Activated naive CD8-positive, alpha-beta T cell treated with anti-CD3 and anti-CD28 coated beads for 36 hours (primary cell): ENCODE measurements at places on chromosomes 5 and 9. TPM values are rescaled to one million over a fixed set of nuclear protein-coding genes. Genes with fewer than 3 reads are reported as not detected.

DNA sequence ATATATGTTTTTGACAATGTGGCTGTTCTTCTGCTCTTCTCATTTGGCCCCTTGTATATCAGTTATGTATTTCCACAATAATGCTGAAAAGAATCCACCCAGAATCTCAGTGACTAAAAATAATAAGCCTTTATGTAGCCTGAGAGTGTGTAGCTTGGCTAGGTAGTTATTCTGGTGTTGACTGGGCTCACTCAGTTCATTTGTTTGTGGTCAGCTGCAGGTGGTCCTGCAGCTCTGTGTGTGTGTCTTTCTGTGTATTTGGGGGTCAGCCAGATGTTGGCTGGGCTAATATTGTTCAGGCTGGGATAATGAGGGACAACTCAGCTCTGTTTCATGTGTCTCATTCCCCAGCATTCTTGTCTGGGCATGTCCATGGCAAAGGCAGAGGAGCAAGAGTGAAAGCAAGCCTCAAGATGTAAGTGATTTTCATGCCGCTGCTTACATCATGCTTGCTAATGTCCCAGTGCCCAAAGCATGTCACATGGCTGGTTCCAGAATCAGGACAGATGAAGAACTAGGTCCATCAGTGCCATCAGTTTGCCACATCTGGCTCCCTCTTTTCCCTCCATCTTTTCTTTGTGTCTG lies 162.8 kb downstream of the KCTD16 start:
- no peak for DNase-seq

DNA sequence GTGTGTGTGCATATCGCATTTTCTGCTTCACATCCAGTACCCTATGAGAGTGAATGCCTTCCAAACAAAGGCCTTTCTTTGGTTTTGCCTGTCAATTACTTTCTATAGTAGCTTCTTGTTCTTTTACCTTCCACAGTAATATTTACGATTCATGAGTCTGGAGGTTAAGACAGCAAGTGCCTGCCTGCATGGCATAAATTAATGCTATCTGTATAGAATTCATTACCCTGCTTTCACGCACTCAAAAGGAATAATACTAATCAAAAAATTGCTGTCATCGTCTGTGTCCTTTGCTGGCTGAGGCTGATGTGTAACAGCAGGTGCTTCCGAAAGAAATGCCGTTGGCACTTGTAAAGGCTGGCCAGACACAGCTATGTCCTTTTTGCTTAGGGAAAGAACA lies 1304.4 kb upstream of the CDH6 start:
- no peak for DNase-seq

DNA sequence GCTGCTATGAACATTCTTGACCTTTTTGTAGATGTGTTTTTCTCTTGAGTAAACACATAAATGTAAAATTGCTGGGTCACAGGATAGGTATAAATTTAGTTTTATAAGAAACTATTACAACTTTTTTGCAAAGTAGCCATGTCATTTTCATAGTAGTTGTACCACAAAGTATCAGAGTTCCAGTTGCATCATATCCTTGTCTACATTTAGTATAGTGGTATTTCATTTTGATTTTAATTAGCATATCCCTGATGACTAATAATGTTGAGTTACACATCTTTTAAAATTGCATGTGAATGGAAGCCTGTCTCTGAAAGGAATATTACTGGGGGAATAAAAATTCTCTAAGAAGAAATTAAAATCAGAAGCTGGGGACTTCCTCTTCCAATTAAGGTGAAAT lies 85.4 kb downstream of the TMEM161B start:
- no peak for DNase-seq

DNA sequence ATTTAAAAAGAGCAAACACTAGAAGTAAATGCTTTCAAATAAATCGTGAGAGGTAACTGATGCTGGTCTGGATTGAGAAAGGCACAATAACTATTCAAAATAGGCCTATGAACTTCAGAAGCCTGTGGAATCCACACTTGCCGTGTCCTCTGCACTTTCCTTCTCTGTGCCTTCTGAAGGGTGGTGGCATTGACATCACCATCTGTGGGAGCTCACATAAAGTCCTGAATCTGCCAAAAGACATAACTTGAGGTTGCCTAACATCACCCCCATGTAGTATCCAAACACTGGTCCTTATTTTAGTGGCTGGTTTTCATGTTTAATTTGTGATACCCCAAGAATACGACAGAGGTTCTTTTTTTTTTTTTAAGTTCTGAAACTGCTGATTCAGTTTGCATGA lies 59.8 kb downstream of the IRF1 start:
- DNase-seq: no peak

GRCh38 chr9:68933434-68934328 lies 80.2 kb downstream of the PRKACG start:
- no peak for DNase-seq

- no peak for DNase-seq
Observed at GRCh38 chr9:13898957-13899356, 415.0 kb downstream of the NFIB start.

GRCh38 chr5:65982635-65983034 lies 56.3 kb downstream of the ERBIN start:
- no peak for DNase-seq

GRCh38 chr5:88842784-88843183 lies 40.2 kb downstream of the MEF2C start:
- no peak for DNase-seq

DNA sequence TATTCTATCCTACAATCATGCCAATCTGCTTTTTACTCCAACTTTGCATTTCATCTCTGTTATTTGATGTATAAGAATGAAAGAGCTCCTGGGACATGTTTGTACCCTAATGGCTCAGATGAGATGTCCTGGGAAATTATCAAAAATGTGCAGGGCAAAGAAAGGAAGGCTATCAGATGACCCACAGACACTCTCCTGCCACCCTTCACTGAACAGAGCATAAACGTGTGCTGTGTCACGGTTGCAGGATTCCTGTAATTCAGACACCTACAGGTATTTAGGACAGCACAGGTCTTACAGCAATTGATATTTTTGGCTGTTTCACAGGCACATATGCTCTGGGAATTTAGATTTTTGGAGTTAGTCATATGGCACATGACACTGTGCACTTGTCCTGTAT lies 149.2 kb upstream of the GAS1 start:
- DNase-seq: no peak

The FGF1 gene
- not detected for total RNA-seq

The PDGFRB gene
- 1.5 TPM for total RNA-seq

The PLCXD3 gene
- not detected for total RNA-seq

The AGXT2 gene
- total RNA-seq: not detected

The ACO1 gene
- 16.3 TPM for total RNA-seq

The TRIM36 gene
- total RNA-seq: 0.19 TPM
